ENCODE measurements at places on chromosomes 4 and X.

DNA sequence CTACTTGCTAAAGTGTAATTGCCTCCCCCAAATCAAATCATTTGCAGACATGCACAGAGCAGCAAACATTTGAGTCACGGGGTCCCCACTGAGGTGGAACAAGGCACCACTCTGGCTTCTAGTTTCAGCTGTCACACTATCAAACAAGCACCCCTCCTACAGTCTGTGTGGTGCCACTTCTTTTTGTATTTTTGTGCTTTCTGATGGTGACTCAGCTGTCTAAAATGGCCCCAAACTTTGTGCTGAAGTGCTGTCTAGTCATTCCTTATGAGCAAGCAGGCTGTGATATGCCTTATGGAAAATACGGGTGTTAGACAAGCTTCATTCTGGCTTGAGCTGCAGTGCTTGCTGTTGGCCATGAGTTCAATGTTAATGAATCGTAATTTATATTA, 15.4 kb downstream of the IGFBP7 start:
- DNase-seq, result no peak

DNA sequence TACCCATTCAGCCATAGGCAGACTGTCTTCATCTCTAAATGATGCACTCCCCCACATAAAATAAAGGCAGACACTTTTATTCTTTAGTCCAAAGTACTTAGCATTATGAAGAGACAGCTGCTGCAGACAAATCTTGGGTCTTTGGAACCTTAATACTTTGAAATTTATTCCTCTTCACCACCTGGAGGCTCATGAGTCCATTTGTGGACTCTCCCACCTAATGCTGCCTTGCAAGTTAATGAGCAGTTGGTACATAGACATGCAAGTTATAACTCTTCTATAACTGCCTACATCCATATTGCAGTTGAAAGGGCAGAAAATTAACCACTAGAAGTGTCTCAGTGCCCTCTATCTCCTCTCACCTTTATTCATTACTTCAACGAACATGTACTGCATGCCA, 118.6 kb upstream of the CPEB2 start:
- no peak for DNase-seq

DNA sequence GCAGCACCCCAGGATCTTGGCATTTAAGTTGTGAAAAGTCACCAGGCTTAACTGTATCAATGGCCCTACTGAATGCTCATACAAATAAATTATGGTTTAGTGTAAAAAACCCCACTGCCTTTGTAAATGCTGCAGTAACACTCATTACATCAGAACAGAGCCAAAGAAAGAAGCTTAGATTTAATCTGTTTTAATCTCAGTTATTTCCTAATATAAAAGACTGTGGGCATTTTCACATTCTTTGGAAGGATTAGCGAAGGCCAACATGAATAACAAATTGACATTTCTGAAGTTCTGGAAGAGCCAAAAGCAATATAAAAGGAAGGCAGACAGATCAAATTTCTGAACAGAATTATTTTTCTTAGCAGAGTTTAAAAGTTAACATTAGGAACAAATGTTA, 140.0 kb upstream of the HCCS start:
- DNase-seq, result no peak

DNA sequence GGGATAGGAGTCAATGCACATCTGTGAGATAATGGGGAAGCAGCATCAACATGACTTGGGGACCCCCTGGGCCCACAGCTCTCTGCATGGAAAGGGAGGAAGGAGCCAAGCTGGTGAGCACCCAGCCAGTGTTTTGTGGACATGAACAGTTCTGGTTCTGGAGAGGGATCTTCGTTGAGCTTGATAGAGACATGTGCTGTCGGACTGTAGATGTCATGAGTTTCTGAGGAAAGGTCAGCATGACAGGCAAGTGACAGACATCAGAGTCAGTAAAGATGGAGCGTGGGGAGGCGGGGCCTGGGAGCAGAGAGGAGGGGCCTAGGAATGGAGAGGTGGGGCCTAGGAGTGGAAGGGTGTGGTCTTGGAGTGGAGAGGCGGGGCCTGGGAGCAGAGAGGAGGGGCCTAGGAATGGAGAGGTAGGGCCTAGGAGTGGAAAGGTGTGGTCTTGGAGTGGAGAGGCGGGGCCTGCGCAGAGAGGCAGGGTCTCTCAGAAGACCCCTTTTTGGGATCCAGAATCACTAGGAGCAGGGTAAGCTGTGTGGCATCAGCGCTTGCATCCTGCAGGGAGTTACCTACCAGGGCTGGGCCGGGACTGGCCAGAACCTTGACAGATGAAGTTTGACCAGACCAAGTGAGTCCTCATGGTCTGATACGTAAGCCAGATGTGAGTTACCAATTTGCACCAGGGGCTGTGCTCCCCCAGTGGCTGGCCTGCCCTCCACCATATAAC, 33.7 kb downstream of the PIGG start:
- DNase-seq, result no peak

- DNase-seq, result peak; percentile 58
Measured at GRCh38 chr4:188078116-188078515, 31.3 kb downstream of the TRIML2 start.

GRCh38 chr4:47899639-47900038, 14.7 kb downstream of the NFXL1 start:
- no peak for DNase-seq

DNA sequence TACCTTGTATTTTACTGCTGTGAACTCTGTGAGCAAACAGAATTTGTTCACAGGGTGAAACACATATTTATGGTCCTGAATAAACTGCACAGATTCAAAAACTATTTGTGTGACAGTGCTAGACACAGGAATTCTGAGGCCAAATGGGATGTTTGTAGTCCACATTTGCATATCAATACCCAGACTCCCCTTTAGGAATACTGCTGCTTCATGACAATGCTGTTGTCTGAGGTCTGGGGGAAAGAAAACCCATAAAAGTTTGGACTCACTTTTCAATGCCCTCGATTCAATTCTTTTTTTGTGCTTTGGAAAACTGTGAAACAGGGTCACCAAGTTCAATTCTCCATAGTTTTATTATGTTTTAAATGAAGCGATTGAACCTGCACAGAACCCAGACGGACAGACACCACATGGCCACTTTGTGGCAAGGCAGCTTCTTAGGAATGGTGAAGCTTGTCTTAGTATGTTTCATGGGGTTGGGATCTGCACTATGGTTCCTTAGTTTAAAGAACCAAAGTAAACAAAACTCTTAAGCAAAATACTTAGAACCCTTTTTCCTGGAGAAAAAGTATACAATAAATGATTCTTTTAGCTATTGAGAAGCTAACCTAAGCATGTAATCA, 92.3 kb upstream of the MAD2L1 start:
- DNase-seq, result no peak

DNA sequence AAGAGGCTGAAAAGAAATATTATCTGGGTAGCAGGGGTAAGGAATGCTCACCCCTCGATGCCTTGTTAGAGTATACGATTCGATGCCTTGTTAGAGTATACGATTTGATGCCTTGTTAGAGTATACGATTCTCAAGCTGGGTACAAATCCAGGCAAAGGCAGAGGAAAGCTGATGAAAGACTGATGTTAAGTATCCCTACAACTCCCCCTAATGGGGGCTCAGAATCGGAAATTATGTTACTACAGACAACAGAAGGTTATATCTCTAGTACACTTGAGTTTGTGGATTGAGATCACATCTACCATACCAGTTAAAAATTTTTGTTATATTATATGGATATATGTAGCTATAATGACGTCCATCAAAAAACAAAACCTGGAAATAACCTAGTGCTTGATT, 4.8 kb downstream of the LRRC66 start:
- no peak for DNase-seq

DNA sequence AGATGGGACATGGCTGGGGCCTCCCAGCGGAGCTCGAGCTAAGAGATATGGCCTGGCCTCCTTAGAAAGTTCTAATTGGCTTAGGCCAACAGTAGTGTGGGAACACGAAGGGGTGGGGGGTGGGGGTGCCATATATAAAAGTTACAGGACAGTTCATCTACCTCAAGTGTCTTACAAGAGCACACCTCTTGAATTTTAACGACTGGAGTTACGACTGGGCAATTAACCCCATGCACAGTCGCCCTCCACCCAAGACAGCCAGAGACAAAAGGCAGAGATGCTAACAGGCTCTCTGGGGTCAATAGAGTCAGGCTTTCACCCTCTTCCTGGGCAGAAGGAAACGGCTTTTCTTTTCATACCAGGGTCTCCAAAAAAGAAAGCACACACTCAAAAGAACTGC, 302.2 kb downstream of the BCOR start:
- DNase-seq, result no peak

DNA sequence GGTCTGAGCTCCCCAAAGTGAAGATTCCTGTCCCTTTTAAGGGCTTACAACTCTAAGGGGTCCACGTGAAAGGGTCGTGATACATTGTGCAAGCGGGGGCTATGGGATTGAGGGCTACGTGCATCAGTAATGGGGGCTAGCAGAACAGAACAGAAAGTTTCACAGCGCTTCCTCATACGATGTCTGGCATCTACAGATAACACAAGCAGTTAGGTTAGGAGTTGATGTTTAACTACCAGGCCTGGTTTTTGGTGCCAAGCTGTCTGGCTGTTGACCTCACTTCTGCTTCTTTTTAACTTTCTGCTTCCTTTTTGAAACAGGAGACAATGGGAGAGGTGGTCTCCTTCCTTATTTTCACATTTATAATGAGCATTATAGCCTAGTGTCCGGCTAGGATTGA, 368.6 kb upstream of the CXorf51A start:
- no peak for DNase-seq

Data from NCI-H1105 (cell line).